ENCODE measurements at places on chromosomes 12 and 14. TPM values are rescaled to one million over a fixed set of nuclear protein-coding genes. Genes with fewer than 3 reads are reported as not detected.

CAPRIN2 gene
- 6.6 TPM for total RNA-seq

PTCSC3 gene
- total RNA-seq: not detected

BIN2 gene
- total RNA-seq: 1.5 TPM

DNA sequence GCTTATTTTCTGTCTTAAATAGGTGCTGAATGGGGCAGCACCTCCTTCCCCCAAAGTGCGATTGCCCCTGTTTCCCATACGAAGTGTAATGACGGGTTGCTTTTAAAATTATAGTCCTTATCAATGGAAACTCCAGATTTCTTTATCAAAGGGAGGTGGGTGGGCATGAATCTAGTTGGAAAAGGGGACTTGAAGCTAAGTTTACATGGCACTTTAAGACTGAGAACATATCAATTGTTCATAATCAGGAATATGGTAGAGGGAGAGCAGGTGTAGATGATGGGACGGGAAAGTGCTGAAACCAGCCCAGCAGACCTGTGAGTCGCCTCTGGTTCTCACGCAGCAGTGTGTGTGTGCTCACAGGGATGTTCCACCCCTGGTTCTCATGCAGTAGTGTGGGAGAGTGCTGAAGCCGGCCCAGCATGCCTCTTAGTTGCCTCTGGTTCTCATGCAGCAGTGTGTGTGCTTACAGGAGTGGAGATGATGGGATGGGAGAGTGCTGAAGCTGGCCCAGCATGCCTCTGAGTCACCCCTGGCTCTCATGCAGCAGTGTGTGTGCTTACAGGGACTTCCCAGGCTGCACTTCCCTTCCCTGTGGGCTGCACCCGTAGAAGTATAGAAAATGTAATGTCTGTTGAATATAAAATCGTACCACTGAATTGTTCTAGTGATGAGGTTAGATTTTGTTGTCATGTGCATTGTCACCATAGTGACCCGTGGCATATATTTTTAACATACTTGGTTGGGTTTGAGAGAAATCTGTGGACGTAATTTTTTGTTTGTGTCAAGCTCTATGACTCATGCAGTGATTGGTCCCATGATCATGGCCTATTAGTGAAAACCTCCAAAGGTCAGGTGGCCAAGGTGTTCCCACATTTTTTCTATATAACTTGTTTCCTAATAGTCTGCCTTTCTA lies 51.6 kb downstream of the GPATCH2L start:
- peak; percentile 97 for ATAC-seq

SCN8A gene
- total RNA-seq: 0.68 TPM

DNA sequence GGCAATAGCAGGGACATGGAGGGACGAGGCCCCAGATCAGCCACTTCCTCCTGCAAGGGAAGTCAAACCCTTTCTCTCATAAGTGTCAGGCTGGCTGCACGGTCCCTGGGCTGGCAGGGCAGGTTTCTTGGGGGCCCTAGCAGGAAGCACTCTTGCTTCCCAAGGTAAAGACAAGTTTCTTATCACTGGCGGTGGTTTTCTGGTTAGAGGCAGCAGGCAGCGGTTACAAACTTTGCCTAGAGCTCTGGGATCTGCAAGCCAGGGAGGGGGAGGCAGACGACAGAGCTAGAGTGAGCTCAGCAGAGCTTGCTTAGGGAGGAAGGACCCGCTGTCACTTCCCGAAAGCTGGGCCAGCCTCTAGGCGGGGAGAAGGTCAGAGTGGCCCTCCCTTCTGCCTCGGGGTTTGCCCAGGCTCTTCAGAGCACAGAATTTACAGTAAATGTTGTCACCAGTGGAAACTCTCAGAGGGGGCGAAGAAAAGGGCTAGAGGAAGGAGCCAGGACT lies 20.4 kb downstream of the BATF start:
- peak; percentile 75 for ATAC-seq
